Osteocyte (in vitro differentiated cells): ENCODE measurements at places on chromosomes 1 and 21. TPM values are rescaled to one million over a fixed set of nuclear protein-coding genes. Genes with fewer than 3 reads are reported as not detected.

Gene NCAM2
- 121 and 135 TPM in 2 replicates for total RNA-seq

DNA sequence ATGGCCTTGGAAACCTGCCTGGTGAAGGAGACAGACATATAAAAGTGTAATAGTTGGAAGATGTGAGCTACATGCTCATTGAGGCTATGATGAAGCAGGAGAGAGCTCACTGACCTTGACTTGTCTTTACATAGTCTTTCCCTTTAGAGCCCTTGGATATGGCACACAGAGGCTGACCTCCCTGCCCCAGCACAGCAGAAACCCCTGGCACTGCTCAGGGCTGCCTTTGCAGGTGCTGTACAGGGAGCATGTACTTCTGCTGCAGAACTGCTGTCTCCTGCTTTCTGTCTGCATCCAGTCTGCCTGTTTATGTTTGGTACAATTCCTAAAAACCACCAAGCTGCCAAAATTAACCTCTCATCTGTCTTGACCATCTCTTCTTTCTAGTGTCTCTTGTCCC, 80.5 kb downstream of the C1orf21 start:
- DNase-seq: no peak

Gene RGS7
- 10.8 and 10.9 TPM in 2 replicates for total RNA-seq

Gene RNU1-4
- total RNA-seq: 2,650 and 2,859 TPM in 2 replicates

DNA sequence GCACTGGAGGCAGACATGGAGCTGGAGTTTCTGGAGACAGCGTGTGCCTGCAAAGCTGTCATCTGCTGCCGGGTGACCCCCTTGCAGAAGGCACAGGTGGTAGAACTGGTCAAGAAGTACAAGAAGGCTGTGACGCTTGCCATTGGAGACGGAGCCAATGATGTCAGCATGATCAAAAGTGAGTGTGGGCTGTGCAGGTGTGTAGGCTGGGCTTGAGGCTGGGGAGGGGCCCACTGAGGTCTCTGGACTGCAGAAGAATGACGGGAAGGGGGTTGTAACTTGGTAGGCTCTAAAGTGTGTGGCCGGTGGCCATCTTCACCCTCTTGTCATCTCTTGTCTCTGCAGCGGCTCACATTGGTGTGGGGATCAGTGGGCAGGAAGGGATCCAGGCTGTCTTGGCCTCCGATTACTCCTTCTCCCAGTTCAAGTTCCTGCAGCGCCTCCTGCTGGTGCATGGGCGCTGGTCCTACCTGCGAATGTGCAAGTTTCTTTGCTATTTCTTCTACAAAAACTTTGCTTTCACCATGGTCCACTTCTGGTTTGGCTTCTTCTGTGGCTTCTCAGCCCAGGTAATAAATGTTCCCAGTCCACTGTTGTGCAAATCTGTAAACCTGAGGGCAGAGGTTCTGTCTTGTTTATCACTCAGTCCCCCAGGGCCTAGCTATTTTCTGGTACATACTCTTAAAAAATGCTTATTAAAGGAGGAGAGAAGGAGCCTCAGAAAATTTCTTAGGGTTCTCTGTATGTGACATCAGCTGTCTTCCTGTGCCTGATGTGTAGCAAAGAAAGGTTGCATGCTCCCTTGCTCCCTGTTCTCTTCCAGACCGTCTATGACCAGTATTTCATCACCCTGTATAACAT, 19.9 kb downstream of the ATP8B2 start:
- no peak for DNase-seq

GRCh38 chr21:16811011-16811410, 701.8 kb upstream of the CXADR start:
- DNase-seq: no peak

DNA sequence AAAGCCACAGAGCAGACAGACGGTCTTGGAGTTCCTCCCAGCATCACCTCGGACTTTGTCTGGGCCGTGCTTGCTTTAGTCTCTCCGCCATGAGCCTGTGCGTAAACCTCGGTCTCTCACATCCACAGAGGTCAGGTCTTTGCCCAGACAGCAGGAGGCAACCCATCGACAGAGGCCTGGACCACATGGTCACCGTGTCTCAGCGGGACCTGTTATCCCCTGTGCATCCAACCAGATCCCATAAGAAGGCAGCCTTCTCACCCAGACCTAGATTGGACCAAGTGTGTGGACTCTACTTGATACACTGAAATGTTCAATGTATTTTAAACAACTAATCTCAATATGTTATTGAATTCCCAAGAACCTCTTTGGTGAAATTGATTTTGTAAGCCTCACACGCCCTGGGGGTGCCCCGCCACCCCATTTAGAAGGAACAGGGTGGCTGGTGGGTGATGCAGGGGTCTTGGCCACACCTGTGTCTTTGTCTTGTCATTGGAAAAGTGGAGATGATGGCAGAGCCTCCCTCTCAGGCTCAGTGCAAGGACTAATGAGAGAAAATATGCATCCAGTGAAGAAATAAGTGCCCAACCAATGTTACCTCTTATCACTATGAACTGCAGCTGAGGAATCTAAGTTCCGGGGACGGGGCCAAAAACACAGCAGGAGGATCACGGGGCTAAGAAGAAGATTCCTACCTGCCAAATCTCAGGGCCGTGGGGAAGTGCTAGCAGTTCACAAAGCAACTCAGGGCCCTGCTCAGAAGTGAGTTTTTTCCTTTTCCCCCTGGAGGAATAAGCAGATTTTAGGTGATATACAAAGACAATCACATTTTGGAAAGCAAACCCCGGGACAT, 101.6 kb upstream of the BACE2 start:
- DNase-seq: peak; percentile 69

DNA sequence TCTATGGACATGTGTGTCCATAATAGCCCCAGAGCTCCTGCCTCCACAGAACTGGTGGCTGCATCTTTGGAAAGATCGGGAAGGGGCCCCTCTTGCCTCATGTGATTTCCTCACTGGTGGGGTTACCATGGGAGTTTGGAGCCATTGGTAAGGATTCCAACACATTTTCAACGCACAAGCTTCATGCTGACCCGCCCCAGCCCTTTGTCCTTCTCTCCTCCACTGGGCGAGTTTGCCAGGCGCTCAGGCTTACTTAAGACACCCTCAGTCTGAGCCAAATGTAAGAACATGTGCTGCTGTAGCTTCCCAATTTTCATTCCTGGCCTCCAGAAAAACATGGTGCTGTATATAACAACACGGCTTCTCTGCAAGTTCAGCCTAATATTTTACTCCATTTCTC, 72.4 kb downstream of the ATP5PO start:
- DNase-seq: no peak

Gene CRYAA
- total RNA-seq: not detected in 2 replicates

DNA sequence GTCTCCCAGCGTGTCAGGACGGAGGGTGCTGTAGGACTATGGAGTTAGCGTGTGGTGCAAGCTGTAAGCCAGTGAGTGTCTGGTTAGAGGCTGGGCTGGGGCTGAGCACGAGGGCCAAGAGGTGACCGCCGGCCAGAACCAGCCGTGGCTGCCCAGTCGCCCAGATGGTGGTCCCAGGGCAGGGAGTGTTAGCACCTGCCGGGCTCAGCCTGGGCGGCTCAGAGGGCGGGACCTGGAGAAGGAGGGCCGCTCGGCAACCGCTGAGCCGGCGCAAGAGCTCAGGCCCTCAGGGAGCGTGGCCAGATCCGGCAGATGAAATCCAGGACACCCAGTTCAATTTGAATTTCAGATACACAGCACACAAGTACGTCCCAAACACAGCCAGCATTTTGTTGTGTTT, 87.9 kb downstream of the PRDM16 start:
- no peak for DNase-seq

DNA sequence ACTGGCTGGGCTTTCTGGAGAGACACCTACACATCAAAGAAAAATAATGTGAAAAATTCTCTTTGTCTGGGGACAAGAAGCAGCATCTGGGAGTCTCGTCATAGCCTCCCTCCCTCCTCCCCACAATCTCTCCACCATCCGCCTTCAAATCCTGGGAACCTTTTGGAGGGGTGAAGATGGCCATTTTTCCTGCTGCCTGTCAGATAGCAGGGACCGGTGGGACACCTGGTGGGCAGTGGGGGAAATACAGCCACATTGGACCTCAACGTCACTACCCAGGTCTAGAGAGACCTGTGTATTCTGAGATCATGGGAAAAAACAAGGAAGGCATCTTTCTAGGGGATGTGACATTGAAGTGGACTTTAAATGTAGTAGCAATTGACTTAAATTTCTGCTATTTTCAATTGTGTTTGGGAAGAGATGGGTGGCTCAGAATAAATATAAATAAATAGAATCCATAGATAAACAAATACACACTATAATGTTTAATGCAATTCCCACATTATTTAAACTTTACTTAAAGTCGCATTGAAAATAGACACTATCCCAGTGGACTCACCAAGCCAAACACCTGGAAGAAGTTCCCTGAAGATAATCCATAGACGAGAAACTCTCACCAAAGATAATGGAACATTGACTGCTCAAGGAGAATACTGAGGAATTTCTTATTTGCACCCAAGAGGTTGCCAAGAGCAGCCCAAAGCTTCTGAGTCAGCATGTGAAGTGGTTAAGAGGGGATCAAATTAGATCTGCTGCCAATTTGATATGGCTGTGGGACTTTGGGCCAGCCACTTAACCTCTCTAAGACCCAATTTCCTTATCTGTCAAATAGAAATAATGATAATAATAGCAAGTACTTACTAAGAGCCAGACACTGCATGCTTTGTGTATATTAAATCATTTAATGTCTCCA, 147.6 kb upstream of the CAMK1G start:
- peak; percentile 91 for DNase-seq

Gene ZBTB8B
- total RNA-seq: 0.08 and 0.10 TPM in 2 replicates

- DNase-seq: no peak
These were observed 40.9 kb upstream of the TMEM52 start for GRCh38 chr1:1959840-1960479.

DNA sequence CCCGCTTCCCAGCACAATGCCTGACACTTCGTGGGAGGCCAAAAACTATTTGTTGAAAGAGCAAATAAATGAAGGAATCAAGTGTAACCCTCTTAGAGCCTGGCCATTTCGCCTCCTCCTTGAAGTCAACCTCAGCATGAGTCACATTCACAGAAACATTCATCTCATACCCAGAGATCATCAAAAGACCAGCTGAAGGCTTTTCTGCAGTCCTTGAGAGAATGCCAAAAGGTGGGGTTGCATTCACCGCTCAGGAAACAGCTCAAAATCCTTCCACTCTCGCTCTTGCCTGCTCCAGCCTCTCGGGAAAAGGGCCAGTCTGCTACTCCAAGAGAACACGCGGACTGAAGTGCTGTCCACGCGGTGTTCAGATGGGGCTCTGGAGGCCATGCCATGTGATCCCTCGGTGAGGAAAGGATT, 90.0 kb downstream of the VWA5B1 start:
- no peak for DNase-seq

- DNase-seq: no peak
These were observed 348.8 kb downstream of the PTBP2 start for GRCh38 chr1:97070376-97070775.

Gene CAMK1G
- total RNA-seq: not detected in 2 replicates

DNA sequence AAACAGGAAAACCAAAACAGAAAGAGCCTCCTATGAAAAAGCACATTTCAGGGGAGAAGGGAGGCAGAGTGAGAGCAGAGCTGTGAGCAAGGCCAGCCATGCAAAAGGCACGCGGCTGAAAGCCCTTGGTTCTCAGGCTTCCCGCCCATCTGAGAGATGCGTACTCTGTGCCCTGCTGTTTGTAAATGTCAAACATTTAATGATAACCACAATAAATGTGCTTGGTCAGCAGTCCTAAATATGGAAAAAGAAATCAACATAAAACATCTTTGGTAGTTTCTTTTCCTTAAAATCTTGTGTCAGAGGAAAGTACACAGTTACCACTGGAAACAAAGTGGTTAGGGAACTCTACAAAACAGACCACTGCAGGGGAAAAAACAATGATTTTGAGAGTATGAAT, 283.1 kb downstream of the DSCAM start:
- DNase-seq: no peak

Gene VPS26C
- total RNA-seq: 50.0 and 51.6 TPM in 2 replicates
